Gastroesophageal sphincter (tissue), 4 donors: ENCODE measurements at places on chromosomes 12 and 14. TPM values are rescaled to one million over a fixed set of nuclear protein-coding genes. Genes with fewer than 3 reads are reported as not detected.

The LRRC10 gene
- total RNA-seq, result not detected

DNA sequence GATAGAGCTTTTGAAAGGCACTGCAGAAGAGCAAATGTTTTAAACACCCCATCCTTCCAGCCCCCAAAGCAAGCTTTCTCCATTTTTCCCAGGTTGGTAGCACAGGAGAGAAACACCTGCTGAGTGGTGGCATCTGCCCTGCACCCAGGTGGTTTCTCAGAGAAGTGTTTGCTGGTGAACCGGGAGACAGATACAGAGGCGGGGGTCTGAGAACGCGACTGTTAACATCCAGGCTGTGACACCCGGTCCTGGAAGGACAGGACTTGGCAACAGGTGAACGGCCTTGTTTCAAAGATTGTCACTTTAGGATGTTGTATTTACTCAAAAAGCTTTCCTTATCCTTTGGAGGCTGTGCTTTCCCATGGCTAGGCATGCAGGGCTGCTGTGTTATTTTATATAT lies 18.5 kb downstream of the MMAB start:
- ATAC-seq, result no peak

DNA sequence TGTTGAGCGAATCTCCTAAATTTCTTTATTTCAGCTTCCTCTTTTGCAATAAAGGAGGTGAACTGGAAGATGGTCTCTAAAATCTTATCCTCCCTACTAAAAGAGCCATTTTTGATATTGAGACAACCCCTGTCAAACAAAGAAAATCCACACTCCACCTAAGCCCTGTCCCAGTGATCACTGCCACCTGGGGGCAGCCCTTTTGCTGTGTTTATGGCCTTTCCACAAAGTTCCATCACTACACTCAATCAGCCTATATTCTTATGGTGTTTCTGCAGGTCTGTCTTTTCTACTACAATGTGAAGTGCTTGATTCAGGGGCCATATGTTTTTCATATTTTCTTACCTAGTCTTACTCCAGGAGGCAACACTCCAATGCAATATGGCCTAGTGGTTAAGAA lies 163.7 kb downstream of the BMP4 start:
- no peak for ATAC-seq

The TC2N gene
- total RNA-seq, result 35.4 TPM

The ATF1 gene
- total RNA-seq, result 29.3 TPM

DNA sequence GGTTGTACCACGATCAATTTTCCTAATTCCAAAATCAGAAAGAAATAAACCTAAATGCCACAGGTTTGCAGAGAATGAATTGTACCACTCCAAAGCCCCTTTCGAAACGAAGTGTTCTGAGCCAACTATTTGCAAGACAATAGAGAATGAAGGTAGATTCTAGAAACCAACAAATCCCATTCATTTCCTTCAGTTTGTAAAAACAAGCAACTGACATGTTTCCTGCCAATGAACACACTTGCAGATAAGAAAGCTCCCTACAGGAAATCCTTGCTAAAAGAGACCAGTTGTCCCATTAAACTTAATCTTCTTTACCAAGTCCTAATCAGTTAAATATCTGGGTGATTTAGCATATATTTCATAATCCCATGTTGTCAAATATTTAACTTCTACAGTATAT lies 198.4 kb upstream of the FOXN3 start:
- no peak for ATAC-seq

- ATAC-seq, result no peak
These were observed 2.3 kb downstream of the SPATS2 start for GRCh38 chr12:49369411-49370145.

DNA sequence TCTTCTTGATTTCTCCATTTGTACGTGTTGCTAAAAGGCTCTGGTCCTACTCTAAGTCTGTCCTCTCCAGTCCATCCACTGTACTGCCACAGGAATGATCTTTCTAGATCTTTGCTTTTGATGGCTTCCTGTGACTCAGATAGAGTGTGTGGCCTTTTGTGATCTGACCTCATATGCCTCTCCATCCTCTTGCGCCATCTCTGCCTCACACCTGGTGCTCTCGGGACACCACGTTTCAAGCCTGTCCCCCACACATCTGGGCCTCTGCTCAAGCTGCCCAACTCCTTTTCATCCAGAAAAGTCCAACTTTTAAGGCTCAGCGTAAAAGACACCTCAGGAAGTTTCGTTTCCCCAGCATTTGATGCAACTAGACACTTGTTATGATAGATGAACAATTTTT lies 39.0 kb downstream of the DCAF4 start:
- ATAC-seq, result no peak

The KCNJ8 gene
- total RNA-seq, result 32.2 TPM

The SPIC gene
- total RNA-seq, result not detected
